ENCODE measurements at places on chromosomes 1 and 21.

- DNase-seq: no peak
These were observed 7.9 kb downstream of the PLCH2 start for GRCh38 chr1:2483970-2484369.

GRCh38 chr21:33755354-33755753 is 113.1 kb downstream of the ITSN1 start:
- DNase-seq: no peak

- DNase-seq: no peak
These were observed 33.6 kb downstream of the WLS start for GRCh38 chr1:68198752-68199151.

GRCh38 chr1:168054117-168054516 is 82.6 kb downstream of the GPR161 start:
- DNase-seq: no peak

GRCh38 chr1:214296860-214297745 is 16.1 kb downstream of the SMYD2 start:
- no peak for DNase-seq

GRCh38 chr1:176434234-176434633 is 28.7 kb upstream of the PAPPA2 start:
- no peak for DNase-seq

GRCh38 chr1:185467122-185467521 is 150.1 kb upstream of the IVNS1ABP start:
- DNase-seq: no peak

DNA sequence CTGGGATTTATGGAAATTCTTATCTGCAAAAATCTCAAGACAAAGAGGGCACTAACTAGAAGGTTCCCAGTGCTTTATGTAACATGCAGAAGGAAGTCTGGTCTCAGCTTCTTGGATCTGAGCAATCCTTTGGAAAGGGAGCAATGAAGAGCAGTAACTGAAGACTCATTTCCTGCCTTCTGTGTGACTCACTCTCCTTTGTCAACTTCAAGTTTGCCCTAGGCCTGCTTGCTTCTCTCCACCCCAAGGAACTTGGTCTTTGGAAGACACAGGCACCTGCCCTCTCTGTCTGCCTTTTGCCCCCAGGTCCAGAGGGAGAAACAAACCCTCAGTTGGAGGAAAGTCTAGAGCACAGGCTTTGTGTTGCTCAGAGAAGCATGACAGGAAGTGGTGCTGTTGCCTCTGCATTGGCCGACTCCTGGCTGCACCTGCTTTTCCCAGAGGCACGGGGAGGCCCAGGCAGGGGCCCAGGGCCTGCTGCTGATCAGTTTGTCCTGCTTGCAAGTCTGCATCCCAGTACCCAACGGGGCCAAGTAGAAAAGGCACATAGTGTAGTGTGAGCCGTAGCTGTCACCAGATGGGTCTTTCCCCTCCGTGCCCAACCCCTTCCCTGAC is 137.2 kb downstream of the DHRS3 start:
- DNase-seq: peak; percentile 64

GRCh38 chr1:51341876-51342496 is 11.6 kb upstream of the TTC39A start:
- no peak for DNase-seq

DNA sequence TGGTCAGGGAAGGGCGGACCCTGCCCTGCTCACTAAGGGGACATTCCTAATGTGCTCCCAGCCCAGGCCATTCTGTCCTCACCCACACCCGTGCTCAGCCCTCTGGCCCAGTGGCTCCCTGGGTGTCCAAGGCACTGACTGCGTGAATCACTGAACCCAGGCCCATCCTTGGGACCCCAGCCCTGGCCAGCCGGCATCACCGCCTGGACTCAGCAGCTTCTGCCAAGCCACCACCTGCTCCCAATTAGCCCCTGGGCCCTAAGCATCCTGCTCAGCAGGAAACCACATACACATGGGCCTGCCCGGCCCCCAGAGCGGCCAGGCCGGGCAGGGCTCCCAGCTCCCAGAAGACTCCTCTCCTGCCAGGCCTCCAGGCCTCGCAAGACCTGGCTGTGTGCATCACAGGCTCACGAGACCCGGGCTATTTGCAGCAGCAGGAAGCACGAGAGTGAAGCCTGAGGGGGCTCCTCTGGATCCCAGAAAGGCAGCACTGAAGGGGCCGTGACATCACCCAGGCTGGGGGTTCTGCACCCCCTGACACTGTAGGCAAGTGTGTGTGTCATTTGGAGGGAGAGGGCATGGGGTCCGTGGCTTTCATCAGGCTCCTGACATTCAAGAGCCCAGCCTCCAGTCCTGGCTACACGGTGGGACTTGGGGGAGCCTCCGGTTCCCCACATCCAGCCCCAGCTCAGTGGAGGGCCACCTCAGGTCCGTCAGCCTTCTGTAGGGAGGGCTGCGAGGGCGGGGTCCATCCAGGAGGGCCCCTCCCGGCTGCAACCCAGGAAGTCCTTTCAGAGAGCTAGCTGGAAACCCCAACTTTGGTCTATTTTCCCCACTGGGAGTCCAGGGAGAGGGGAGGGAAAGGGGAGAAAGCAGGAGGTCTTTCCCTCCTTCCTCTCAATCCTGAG is 1.6 kb downstream of the MFAP2 start:
- no peak for DNase-seq

Measured in activated effector memory CD4-positive, alpha-beta T cell treated with anti-CD3 and anti-CD28 coated beads, Interleukin-2, amount 50 U/mL, for 16 hours (primary cell).